Astrocyte (in vitro differentiated cells and primary cell): ENCODE measurements at places on chromosomes 6 and 20. TPM values are rescaled to one million over a fixed set of nuclear protein-coding genes. Genes with fewer than 3 reads are reported as not detected.

Gene MAS1
- not detected in 2 replicates for total RNA-seq

Gene SPATS1
- not detected in 2 replicates for total RNA-seq

Gene SIRPA
- 35.5 and 52.4 TPM in 2 replicates for total RNA-seq

Gene CST4
- total RNA-seq: not detected in 2 replicates

Gene RBM24
- 18.2 and 22.7 TPM in 2 replicates for total RNA-seq

Gene THBD
- 14.2 and 22.7 TPM in 2 replicates for total RNA-seq

Gene ANKEF1
- 2.6 and 3.4 TPM in 2 replicates for total RNA-seq

Gene TRIM10
- not detected in 2 replicates for total RNA-seq

Gene PROKR2
- total RNA-seq: not detected in 2 replicates

Gene TENT5A
- 17.8 and 19.7 TPM in 2 replicates for total RNA-seq

Gene PCSK2
- total RNA-seq: 0.17 TPM in 1 of 2 replicates, not detected in the other

Gene PNLDC1
- total RNA-seq: 0.11 TPM in 1 of 2 replicates, not detected in the other

Gene ABT1
- total RNA-seq: 17.1 and 17.3 TPM in 2 replicates

Gene MYB
- total RNA-seq: 0.12 TPM in 1 of 2 replicates, not detected in the other

Gene NRN1
- total RNA-seq: 0.82 and 1.0 TPM in 2 replicates

Gene FOXQ1
- 0.24 and 0.39 TPM in 2 replicates for total RNA-seq

Gene B3GALT4
- 1.5 and 1.8 TPM in 2 replicates for total RNA-seq

Gene TMEM244
- not detected in 2 replicates for total RNA-seq

Gene RPRD1B
- 20.7 and 21.6 TPM in 2 replicates for total RNA-seq

Gene RREB1
- 37.2 and 41.8 TPM in 2 replicates for total RNA-seq

Gene PPP1R16B
- total RNA-seq: 0.41 and 0.68 TPM in 2 replicates

Gene ZSCAN23
- 3.0 and 4.8 TPM in 2 replicates for total RNA-seq

Gene C6orf58
- total RNA-seq: not detected in 2 replicates

Gene ATP5F1E
- total RNA-seq: 91.0 and 94.4 TPM in 2 replicates

Gene RIPOR3
- 0.29 and 0.39 TPM in 2 replicates for total RNA-seq

Gene RPS10
- 1,221 and 1,326 TPM in 2 replicates for total RNA-seq

Gene BIRC7
- 2.9 and 3.3 TPM in 2 replicates for total RNA-seq

Gene ZNF311
- total RNA-seq: 1.2 and 1.7 TPM in 2 replicates

Gene FOXP4
- 41.9 and 43.7 TPM in 2 replicates for total RNA-seq

Gene TXNDC5
- total RNA-seq: 193 and 202 TPM in 2 replicates

Gene SIM1
- not detected in 2 replicates for total RNA-seq

Gene KCNK5
- total RNA-seq: 0.14 and 0.17 TPM in 2 replicates

Gene PAK5
- 0.16 and 0.19 TPM in 2 replicates for total RNA-seq

Gene SCAND1
- total RNA-seq: 63.8 and 68.0 TPM in 2 replicates

Gene POFUT1
- 60.6 and 65.5 TPM in 2 replicates for total RNA-seq

Gene GINM1
- total RNA-seq: 36.5 and 39.3 TPM in 2 replicates

Gene C6orf52
- 2.3 and 2.9 TPM in 2 replicates for total RNA-seq

Gene TEAD3
- total RNA-seq: 73.3 and 75.5 TPM in 2 replicates

Gene CST5
- total RNA-seq: 0.41 and 0.50 TPM in 2 replicates

Gene ACTL10
- total RNA-seq: 1.1 and 1.4 TPM in 2 replicates

Gene PHF10
- 28.6 and 30.9 TPM in 2 replicates for total RNA-seq

Gene TFAP2C
- total RNA-seq: 0.94 and 2.2 TPM in 2 replicates

Gene BPI
- total RNA-seq: not detected in 2 replicates

Gene CTCFL
- total RNA-seq: not detected in 2 replicates

Gene HSD17B8
- total RNA-seq: 2.1 and 2.6 TPM in 2 replicates

Gene ADAM33
- total RNA-seq: 2.3 and 3.0 TPM in 2 replicates

Gene SLC17A3
- not detected in 2 replicates for total RNA-seq

Gene ATP6V1G2
- total RNA-seq: 2.6 and 3.4 TPM in 2 replicates

Gene MYLK4
- total RNA-seq: 0.23 and 0.55 TPM in 2 replicates

Gene KIF25
- total RNA-seq: not detected in 2 replicates

Gene SYNDIG1
- 5.7 and 8.7 TPM in 2 replicates for total RNA-seq

Gene FERMT1
- 8.4 and 10.9 TPM in 2 replicates for total RNA-seq

Gene SALL4
- total RNA-seq: 15.0 and 21.7 TPM in 2 replicates

Gene IL17A
- total RNA-seq: not detected in 2 replicates

Gene GPR63
- total RNA-seq: 1.6 and 1.8 TPM in 2 replicates

Gene CEP162
- 6.3 and 6.9 TPM in 2 replicates for total RNA-seq

Gene UST
- total RNA-seq: 15.3 and 18.0 TPM in 2 replicates
